ENCODE measurements at places on chromosomes 2 and 18.

DNA sequence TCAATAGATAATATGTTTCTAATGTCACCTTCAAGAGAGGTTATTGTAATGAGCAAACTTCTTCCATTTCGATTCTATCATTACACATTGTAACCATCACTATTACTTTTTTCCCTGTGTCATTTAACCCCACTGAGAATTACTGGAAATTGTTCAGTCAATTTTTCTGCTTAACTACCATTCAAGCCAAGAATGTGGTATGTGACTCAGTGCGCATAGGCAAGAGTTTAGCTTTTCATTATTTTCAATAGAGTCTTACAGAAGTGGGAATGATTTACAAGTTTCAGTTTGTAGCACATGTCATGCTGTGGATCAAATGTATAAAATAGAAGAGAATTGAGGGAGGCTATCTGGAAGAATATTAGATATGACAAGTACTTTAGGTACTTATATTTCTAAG is 34.3 kb upstream of the PIEZO2 start:
- no peaks in the 10 kb centered on the region for H3K27me3 ChIP-seq
- no peak overlapping the region for H3K27ac ChIP-seq
- no peaks in the 10 kb centered on the region for H3K4me1 ChIP-seq

- no peaks in the 10 kb centered on the region for H3K36me3 ChIP-seq
- peaks cover 19% of the 10 kb centered on the region for H3K4me1 ChIP-seq
- peak; percentile 95 for DNase-seq
- H3K4me3 ChIP-seq, result peak within 1 kb of the TSS; percentile 93
These were observed at the start of gene TRIB2 for GRCh38 chr2:12716282-12717190. Gene TRIB2, plus strand, starts transcription at chr2:12716936. Its CDS starts 1,372 bp downstream, at chr2:12718308.

GRCh38 chr2:25470806-25471205 is 129.1 kb upstream of the DNMT3A start:
- H3K36me3 ChIP-seq, result no peaks in the 10 kb centered on the region
- no peaks in the 10 kb centered on the region for H3K4me1 ChIP-seq
- H3K4me3 ChIP-seq, result no peak overlapping the region
- no peaks in the 10 kb centered on the region for H3K27me3 ChIP-seq
- no peak overlapping the region for H3K27ac ChIP-seq
- DNase-seq, result no peak

- no peak overlapping the region for H3K4me3 ChIP-seq
- H3K27me3 ChIP-seq, result no peaks in the 10 kb centered on the region
- peak; percentile 59 for DNase-seq
These were observed 45.0 kb upstream of the ALPP start for GRCh38 chr2:232333361-232334135.

- H3K27me3 ChIP-seq, result no peaks in the 10 kb centered on the region
- H3K4me3 ChIP-seq, result no peak overlapping the region
- H3K27ac ChIP-seq, result peak overlapping the region; percentile 76
- no peak for DNase-seq
These were observed 60.8 kb downstream of the MFSD6 start for GRCh38 chr2:190468814-190469569.

DNA sequence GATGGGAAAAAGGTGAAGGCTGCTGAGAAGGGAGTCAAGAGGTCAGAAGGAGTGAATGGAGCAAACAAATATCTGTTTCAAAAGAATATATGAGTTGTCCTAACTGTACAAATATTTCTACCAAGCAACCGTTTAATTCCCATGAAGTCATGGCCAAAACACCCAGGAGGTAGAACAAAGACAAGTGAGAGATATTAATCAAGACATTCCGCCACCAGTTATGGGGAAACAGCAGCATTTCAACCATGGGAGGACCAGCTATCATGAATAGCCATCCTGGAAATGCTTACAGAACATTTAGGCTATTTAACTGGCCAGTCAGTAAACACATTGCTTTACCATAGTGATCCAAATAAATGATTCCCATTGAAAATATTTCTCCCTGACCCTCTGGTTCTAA is 396.3 kb downstream of the IRS1 start:
- no peaks in the 10 kb centered on the region for H3K27me3 ChIP-seq
- no peak for DNase-seq
- no peaks in the 10 kb centered on the region for H3K4me1 ChIP-seq
- no peak overlapping the region for H3K4me3 ChIP-seq

DNA sequence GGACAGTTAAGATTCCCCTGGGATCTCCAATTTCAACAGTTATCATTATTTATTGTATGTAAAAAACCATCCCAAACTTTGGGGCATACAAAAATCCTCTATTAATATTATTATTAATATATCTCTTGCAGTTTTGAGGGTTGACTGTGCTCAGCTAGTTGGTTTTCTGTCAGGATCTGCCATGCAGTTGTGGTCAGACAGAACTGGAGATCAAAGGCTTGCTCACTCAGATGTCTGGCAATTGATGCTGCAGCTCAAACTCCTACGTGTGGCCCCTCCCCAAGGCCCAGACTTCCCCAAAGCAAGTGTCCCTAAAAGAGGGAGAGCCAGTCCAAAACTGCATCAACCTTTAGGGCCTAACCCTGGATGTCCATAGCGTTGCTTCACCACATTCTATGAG is 204.7 kb downstream of the TTC32 start:
- no peaks in the 10 kb centered on the region for H3K36me3 ChIP-seq
- no peak for DNase-seq
- no peaks in the 10 kb centered on the region for H3K27me3 ChIP-seq

DNA sequence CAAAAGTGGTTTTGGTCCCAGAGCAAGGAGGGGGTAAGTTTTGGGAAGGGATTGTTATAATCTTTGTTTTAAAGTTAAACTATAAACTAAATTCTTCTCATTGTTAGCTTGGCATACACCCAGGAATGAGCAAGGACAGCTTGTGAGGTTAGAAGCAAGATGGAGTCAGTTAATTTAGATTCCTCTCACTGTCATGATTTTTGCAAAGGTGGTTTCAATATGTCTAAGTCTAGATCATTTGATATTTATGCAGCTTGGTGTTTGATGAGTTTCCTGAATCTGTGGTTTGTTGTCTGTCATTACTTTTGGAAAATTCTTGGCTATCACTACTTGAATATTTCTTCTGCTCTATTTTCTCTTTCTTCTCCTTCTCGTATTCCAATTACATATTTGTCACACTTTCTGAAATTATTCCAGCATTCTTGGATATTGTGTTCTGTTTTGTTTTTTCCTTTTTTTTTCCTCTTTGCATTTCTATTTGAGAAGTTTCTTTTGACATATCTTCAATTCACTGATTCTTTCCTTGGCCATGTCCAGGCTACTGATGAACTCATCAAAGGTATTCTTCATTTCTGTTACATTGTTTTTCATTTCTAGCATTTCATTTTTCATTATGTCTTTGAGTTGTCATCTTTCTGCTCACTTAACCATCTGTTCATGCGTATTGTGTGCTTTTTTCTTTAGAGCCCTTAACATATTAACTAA is 5.1 kb downstream of the SP140 start:
- H3K27ac ChIP-seq, result no peak overlapping the region
- H3K4me1 ChIP-seq, result no peaks in the 10 kb centered on the region
- no peak overlapping the region for H3K4me3 ChIP-seq
- no peaks in the 10 kb centered on the region for H3K27me3 ChIP-seq
- no peaks in the 10 kb centered on the region for H3K36me3 ChIP-seq
- DNase-seq, result no peak

DNA sequence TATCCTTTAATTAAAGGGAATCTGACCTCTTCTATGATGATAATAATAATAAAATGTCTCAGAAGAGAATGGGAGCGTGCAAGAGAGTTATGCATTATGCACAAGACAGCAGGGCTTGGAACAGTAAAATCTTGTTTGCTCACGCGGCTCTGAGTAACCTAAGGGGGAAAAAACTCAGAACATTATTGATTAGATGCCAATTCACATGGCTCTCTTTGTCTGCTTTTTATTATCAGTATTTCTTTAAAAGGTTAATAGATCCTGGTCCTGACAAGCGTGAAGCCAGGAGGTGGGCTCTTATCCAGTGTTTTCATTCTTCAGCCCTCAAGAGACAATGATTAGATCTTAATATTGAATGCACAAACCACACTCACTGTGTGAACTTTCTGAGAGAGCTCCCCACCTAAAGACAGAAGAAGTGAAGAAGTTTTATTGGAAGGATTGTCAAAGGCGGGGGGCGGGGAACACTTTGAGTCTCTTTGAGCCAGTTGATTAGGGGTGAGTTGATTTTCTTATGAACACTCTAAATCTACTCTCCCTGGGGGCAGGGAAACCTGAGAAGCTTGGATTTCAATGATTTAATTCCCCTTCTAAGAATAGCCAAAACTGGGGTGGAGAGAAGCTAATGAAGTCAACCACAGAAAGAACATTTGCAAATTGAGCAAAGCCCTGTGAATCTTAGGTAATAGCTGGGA is 127.5 kb upstream of the CTAGE1 start:
- H3K36me3 ChIP-seq, result no peaks in the 10 kb centered on the region
- H3K4me1 ChIP-seq, result no peaks in the 10 kb centered on the region
- DNase-seq, result no peak
- no peak overlapping the region for H3K27ac ChIP-seq

DNA sequence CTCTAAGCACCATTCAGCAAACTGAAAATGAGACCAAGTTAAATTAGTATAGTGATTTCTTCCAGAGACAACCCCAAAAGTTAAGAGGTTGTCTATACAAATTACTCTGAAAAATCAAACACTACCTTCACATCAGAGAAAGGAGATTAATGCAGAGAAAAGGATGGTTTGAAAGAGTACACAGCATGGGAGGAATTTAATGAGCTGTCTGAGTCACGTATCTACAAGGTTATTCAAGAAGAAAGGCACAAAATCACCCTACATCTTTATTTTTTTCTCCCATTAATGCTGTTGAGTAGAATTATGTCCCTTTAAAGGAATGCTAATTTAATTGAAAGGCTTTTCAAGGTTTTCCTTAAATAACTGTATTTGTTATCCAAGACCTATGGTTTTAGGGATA is 41.1 kb downstream of the LANCL1 start:
- H3K4me1 ChIP-seq, result no peaks in the 10 kb centered on the region
- H3K36me3 ChIP-seq, result peaks cover 85% of the 10 kb centered on the region
- no peaks in the 10 kb centered on the region for H3K27me3 ChIP-seq

DNA sequence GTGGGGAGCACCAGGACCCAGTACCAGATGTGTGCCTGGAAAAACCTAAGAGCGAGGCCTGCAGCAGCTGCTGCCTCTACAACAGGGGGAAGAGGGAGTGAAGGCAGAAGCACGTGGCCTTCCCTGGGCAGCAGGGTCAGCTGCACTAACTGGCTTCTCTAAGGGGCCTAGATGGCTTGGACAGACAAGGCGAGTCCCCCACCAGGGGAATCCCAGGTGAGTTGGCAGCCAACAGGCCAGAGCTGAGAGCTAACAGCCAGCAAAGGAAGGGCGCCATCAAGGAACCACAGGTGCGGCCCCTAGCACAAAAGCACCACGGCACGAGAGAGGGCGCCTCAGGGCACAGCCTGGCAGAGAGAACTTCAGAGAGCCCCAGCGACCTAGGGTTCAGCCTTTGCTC is 19.8 kb upstream of the MAL start:
- no peaks in the 10 kb centered on the region for H3K4me1 ChIP-seq
- no peaks in the 10 kb centered on the region for H3K36me3 ChIP-seq
- H3K27me3 ChIP-seq, result no peaks in the 10 kb centered on the region
- no peak overlapping the region for H3K4me3 ChIP-seq
- no peak overlapping the region for H3K27ac ChIP-seq

GRCh38 chr2:54624591-54625071 is 98.8 kb upstream of the EML6 start:
- no peaks in the 10 kb centered on the region for H3K27me3 ChIP-seq
- peak overlapping the region; percentile 28 for H3K27ac ChIP-seq
- no peak for DNase-seq
- H3K4me1 ChIP-seq, result peaks cover 14% of the 10 kb centered on the region
- H3K4me3 ChIP-seq, result no peak overlapping the region

- H3K4me1 ChIP-seq, result no peaks in the 10 kb centered on the region
- DNase-seq, result no peak
- H3K36me3 ChIP-seq, result no peaks in the 10 kb centered on the region
- H3K4me3 ChIP-seq, result no peak overlapping the region
- H3K27ac ChIP-seq, result no peak overlapping the region
These were observed 122.0 kb downstream of the KIAA1328 start for GRCh38 chr18:36950960-36951359.

GRCh38 chr18:9333441-9334328 is 888 bp upstream of the TWSG1 start:
- peaks cover 6% of the 10 kb centered on the region for H3K4me1 ChIP-seq
- peak overlapping the region; percentile 79 for H3K27ac ChIP-seq
- H3K4me3 ChIP-seq, result peak overlapping the region; percentile 87
- no peak for DNase-seq
- H3K36me3 ChIP-seq, result no peaks in the 10 kb centered on the region

DNA sequence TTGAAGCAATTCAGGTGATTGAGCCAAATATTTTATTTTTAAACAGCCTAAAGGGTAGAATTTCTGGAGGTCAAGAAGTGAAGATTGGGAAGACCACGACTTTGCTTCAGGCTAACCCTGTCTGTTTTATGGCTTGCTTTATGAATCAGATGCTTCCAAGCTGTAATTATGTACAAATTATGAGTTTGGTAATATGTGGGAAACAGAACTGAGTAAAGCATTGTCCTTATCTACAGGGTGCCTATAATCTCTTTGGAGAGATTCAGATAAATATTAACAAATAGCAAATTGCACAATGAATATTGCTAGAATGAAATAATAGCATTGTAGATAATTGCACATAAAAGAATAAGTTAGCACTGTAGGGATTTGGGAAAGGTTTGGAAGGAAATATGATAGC is 539.4 kb upstream of the CDH2 start:
- H3K4me1 ChIP-seq, result no peaks in the 10 kb centered on the region
- no peaks in the 10 kb centered on the region for H3K36me3 ChIP-seq
- no peak for DNase-seq
- no peak overlapping the region for H3K4me3 ChIP-seq

- no peaks in the 10 kb centered on the region for H3K36me3 ChIP-seq
- no peaks in the 10 kb centered on the region for H3K27me3 ChIP-seq
- no peak overlapping the region for H3K27ac ChIP-seq
- DNase-seq, result no peak
These were observed 284.8 kb downstream of the STK39 start for GRCh38 chr2:167962436-167963226.

DNA sequence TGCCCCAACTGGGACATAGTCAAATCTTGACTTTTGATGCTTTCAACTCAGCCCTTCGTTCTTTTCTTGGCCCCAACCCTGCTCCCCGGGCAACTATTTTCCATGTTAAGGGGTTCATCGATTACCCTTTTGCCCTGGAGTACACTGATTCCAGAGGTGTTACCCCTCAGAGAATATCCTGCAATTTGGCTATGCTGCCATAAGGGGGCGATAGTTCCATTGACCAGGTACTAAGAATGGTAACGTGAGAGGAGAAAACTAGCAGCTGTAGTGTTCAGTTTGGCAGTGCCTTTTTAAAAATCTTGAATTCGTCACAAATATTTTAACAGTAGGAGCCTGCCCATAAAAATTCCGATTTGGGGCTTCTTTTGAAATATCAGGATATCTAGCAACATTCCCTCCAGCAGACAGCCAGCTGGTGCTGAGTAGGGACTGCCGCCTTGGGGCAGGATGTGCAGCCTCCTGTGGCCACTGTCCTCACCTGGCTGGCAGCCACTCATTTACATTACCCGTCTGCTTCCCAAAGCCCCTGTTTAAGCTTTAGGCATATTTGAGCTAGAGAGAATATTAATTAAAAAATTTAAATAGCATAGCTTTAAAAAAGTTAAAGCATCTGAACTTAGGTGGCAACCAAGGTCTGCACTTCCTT is 146.3 kb upstream of the SKOR2 start:
- no peak for DNase-seq
- H3K27me3 ChIP-seq, result no peaks in the 10 kb centered on the region
- no peaks in the 10 kb centered on the region for H3K36me3 ChIP-seq
- H3K4me1 ChIP-seq, result no peaks in the 10 kb centered on the region
- H3K4me3 ChIP-seq, result no peak overlapping the region

GRCh38 chr2:96954011-96954846 is 32.2 kb downstream of the FAM178B start:
- H3K36me3 ChIP-seq, result no peaks in the 10 kb centered on the region
- no peak for DNase-seq
- H3K4me3 ChIP-seq, result no peak overlapping the region
- H3K27me3 ChIP-seq, result no peaks in the 10 kb centered on the region
- H3K27ac ChIP-seq, result peak overlapping the region; percentile 17
